Ovary (tissue), 10 donors: ENCODE measurements at places on chromosomes 11 and 22.

GRCh38 chr11:58582437-58582836 is 3.6 kb downstream of the ZFP91 start:
- no peaks in the 10 kb centered on the region for H3K36me3 ChIP-seq
- no peak overlapping the region for H3K4me3 ChIP-seq
- no peaks in the 10 kb centered on the region for H3K27me3 ChIP-seq
- peaks cover 5% of the 10 kb centered on the region for H3K4me1 ChIP-seq
- H3K27ac ChIP-seq: no peak overlapping the region
- DNase-seq: no peak

DNA sequence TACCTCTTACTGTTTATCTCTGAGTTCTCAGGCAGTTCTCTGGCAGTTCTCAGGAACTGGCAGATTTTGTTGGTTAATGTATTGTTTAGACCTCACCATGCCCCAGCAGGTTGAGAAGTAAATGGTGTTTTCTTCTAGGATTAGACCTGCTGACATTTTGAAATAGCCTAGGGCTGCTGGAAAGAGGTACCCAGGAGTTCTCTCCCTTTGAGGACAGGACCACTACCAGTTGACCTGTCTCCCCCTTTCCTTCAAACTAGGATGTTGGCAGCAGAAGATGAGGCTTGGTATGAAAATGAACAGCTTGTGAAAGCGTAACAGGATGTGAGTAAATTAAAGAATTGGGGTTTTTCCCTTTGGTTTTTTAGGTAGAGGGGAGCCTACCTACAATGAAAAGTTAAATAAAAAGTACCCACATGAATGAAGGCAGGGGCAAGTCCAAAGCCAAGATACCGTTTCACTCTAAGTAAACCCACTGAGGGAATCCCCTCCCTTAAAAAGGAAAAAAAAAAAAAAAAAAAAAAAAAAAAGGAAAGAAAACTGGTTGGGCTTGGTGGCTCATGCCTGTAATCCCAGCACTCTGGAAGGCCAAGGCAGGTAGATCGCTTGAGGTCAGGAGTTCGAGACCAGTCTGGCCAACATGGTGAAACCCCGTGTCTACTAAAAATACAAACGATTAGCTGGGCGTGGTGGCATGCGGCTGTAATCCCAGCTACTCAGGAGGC is 96.2 kb downstream of the PDHX start:
- H3K4me1 ChIP-seq: no peaks in the 10 kb centered on the region
- H3K27ac ChIP-seq: no peak overlapping the region
- H3K36me3 ChIP-seq: no peaks in the 10 kb centered on the region
- H3K4me3 ChIP-seq: no peak overlapping the region

GRCh38 chr11:123469089-123469488 is 39.0 kb downstream of the GRAMD1B start:
- peaks cover 2% of the 10 kb centered on the region for H3K4me1 ChIP-seq
- H3K4me3 ChIP-seq: no peak overlapping the region
- H3K36me3 ChIP-seq: no peaks in the 10 kb centered on the region

- H3K27ac ChIP-seq: no peak overlapping the region
- H3K4me3 ChIP-seq: no peak overlapping the region
- H3K36me3 ChIP-seq: no peaks in the 10 kb centered on the region
- DNase-seq: no peak
- H3K4me1 ChIP-seq: no peaks in the 10 kb centered on the region
- no peaks in the 10 kb centered on the region for H3K27me3 ChIP-seq
Measured at GRCh38 chr11:76008474-76008873, 193.5 kb downstream of the UVRAG start.

DNA sequence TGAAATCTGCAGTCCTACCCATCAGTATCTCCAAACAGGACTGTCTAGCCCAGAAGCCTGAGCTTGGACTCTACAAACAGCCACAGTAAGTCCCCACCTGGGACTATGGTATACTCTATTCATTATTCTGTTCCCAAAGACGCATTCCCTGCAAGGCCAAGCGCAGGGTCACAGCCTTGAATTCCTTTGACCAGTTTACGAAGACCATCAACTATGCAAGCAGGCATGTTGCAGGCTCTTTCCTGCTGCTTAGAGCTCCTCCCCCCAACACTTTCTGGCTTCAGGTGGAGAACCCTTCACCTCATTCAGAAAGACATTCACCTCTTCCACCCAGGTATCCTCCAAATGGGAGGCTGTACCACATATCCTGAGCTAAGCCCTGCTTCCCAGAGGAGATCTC is 62.5 kb downstream of the TIMP3 start:
- H3K4me1 ChIP-seq: no peaks in the 10 kb centered on the region
- no peaks in the 10 kb centered on the region for H3K27me3 ChIP-seq
- no peak for DNase-seq
- no peak overlapping the region for H3K4me3 ChIP-seq
- no peaks in the 10 kb centered on the region for H3K36me3 ChIP-seq

GRCh38 chr11:95308512-95309035 is 77.6 kb upstream of the SESN3 start:
- H3K4me1 ChIP-seq: no peaks in the 10 kb centered on the region
- no peak overlapping the region for H3K27ac ChIP-seq
- H3K4me3 ChIP-seq: no peak overlapping the region
- no peaks in the 10 kb centered on the region for H3K36me3 ChIP-seq

DNA sequence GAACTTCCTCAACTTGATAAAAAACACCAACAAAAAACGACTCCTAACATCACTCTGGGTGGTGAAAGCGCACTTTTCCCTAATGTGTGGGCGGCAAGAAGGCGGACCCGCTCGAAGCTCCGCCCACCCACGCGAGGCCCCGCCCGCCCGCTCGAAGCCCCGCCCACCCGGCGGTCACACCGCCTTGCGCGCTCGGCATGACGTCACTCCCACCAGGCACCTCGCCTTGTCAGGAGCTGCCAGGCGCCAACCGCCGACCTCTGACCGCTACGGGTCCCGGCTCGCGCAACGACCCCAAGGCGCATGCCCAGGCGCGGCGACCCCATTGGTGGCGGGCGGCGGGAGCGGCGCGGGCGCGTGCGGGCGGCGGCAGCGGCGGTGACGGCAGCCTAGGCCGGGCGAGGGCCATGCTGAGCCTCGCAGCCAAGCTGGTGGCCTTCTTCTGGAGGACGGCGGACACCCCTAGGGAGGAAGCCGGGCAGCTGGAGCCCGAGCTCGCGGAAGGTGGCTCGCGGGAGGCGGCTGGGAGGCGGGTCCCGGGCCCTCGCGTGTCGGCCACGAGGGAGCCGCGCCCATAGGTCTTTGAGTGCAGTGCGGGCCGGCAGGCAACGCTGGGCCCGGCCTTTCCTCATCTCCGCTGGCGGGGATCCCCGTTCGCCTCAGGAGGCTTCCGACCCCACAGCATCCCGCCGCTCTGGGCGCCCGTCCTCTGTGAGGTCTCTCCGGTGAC is at the start of gene MOV10L1:
Gene MOV10L1, plus strand, starts transcription at position 325 of the 730 bp plus-strand sequence. Its CDS starts 83 bp downstream, at position 408.
- H3K27me3 ChIP-seq: no peaks in the 10 kb centered on the region
- no peaks in the 10 kb centered on the region for H3K36me3 ChIP-seq
- no peaks in the 10 kb centered on the region for H3K4me1 ChIP-seq
- no peak within 1 kb of the TSS for H3K4me3 ChIP-seq
- no peak within 1 kb of the TSS for H3K27ac ChIP-seq
- peak; percentile 34 for DNase-seq

GRCh38 chr22:45688600-45689080 is 17.0 kb downstream of the ATXN10 start:
- H3K27ac ChIP-seq: no peak overlapping the region
- peaks cover 14% of the 10 kb centered on the region for H3K4me1 ChIP-seq
- H3K4me3 ChIP-seq: no peak overlapping the region
- DNase-seq: no peak

- DNase-seq: no peak
- H3K4me3 ChIP-seq: no peak overlapping the region
- no peaks in the 10 kb centered on the region for H3K27me3 ChIP-seq
- H3K36me3 ChIP-seq: no peaks in the 10 kb centered on the region
Measured at GRCh38 chr22:32199341-32199740, 5.5 kb downstream of the RFPL2 start.

- H3K27me3 ChIP-seq: no peaks in the 10 kb centered on the region
- DNase-seq: no peak
- no peaks in the 10 kb centered on the region for H3K36me3 ChIP-seq
- H3K4me1 ChIP-seq: peaks cover 5% of the 10 kb centered on the region
- no peak overlapping the region for H3K27ac ChIP-seq
- no peak overlapping the region for H3K4me3 ChIP-seq
Measured at GRCh38 chr11:35177370-35177769, 38.4 kb downstream of the CD44 start.

- no peak overlapping the region for H3K27ac ChIP-seq
- H3K36me3 ChIP-seq: no peaks in the 10 kb centered on the region
- no peak for DNase-seq
- H3K27me3 ChIP-seq: no peaks in the 10 kb centered on the region
- no peak overlapping the region for H3K4me3 ChIP-seq
- H3K4me1 ChIP-seq: no peaks in the 10 kb centered on the region
Measured at GRCh38 chr11:218815-219593, 11.5 kb downstream of the RIC8A start.

- peak; percentile 66 for DNase-seq
- peak overlapping the region; percentile 75 for H3K4me3 ChIP-seq
- H3K27me3 ChIP-seq: no peaks in the 10 kb centered on the region
- H3K27ac ChIP-seq: peak overlapping the region; percentile 72
- no peaks in the 10 kb centered on the region for H3K36me3 ChIP-seq
Measured at GRCh38 chr11:2885017-2885677, 428 bp downstream of the CDKN1C start.

DNA sequence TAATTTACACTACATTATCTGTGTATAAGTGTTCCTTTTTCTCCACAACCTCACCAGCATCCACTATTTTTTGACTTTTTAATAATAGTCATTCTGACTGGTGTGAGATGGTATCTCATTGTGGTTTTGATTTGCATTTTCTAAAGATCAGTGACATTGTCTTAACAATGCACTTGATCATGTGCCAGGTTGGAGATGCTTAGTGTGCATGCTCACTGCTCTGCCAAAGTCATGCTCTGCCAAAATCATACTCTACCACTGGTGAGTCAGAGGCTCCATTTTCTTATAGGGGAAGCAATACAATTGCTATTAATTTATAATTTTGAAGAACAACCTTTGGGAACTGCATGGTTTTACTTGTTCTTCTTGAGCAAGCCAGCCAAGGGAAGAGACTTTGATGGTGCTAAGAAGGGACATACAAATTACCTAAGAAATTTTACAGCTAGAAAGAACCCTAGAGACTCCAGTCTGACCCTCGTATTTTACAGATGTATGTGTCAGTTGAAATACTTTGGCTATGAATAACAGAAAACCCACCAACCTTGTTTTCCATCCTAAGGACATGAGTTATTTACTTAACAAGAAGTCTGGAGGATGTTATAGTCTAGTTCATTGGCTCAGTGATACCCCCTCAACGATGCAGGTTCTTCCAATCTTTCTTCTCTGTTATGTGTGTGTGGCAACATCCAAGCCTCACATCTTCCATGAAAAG is 368.9 kb downstream of the DDX10 start:
- H3K4me1 ChIP-seq: no peaks in the 10 kb centered on the region
- no peak overlapping the region for H3K27ac ChIP-seq
- H3K36me3 ChIP-seq: no peaks in the 10 kb centered on the region
- DNase-seq: no peak

DNA sequence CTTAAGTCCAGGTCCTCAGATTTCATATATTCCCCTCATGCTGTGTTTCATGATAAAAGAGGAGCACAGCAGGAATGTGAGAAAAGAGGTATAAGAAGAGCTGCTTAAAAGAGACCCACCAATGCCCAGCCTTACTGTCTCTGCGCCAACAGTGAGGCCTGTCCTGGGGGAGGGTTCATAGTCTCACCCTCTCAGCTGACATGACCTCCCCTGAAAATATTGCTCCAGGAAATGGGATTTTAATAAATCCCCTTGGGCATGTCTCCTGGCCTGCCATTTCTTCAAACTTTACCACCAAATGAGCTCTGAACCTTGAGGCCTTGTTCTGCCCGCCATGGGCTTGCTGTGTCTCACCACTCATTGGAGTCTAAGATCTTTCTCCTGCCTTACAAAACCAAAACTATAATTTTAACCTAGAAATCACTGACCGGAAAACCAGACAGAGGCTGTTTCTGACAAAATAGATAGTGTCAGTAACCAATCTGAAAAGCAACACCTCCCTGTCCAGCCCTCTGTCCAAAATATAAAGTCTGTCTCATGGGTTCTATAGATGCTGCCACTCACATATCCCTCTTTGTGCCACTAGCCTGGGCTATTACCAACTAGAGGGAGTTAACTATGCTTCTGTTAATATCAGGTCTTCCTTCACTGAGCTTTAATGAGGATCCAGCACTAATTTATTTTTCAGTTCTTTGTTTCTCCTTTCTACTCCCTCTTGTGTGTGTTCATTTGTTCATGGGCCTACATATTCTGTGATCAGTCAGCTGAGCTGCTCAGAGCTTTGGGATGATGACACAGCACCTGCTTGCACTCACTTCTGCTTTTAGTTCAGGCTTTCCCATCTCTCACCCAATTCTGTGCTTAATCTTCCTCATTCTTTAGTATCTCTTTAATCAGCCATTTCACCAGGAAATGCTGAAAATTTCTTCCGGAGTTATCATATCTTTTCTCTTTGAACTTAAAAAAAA is at the start of gene OR2AG2:
Gene OR2AG2, minus strand, starts transcription at position 51 of the 968 bp plus-strand sequence. CDS start 3,019 bp downstream, outside the sequence.
- no peaks in the 10 kb centered on the region for H3K4me1 ChIP-seq
- no peaks in the 10 kb centered on the region for H3K36me3 ChIP-seq
- no peak for DNase-seq
- H3K4me3 ChIP-seq: no peak within 1 kb of the TSS
- no peaks in the 10 kb centered on the region for H3K27me3 ChIP-seq

GRCh38 chr11:100810146-100810545 is 123.1 kb downstream of the ARHGAP42 start:
- no peak overlapping the region for H3K4me3 ChIP-seq
- peaks cover 2% of the 10 kb centered on the region for H3K4me1 ChIP-seq
- H3K27me3 ChIP-seq: no peaks in the 10 kb centered on the region

- no peaks in the 10 kb centered on the region for H3K27me3 ChIP-seq
- no peak for DNase-seq
- no peak overlapping the region for H3K27ac ChIP-seq
- H3K4me1 ChIP-seq: no peaks in the 10 kb centered on the region
Measured at GRCh38 chr11:85385547-85385946, 241.6 kb downstream of the DLG2 start.

DNA sequence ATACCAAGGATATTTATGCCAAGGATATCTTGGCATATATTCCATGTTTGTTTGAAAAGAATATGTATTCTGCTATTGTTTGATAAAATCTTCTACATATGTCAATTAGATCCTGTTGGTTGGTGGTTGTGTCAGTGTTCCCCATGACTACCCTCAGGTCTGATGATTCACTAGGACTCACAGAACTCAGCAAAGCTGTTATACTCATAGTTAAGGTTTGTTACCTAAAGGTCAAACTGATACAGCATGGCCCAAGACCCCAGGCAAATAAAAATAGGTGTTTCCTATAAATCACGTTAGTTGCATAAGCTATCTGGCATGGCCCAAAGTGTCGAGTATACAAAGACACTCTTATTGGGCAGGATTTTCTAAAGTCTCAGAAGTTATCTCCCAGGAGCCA is 30.2 kb upstream of the B3GNT6 start:
- no peaks in the 10 kb centered on the region for H3K4me1 ChIP-seq
- DNase-seq: no peak
- no peaks in the 10 kb centered on the region for H3K36me3 ChIP-seq
- H3K4me3 ChIP-seq: no peak overlapping the region

DNA sequence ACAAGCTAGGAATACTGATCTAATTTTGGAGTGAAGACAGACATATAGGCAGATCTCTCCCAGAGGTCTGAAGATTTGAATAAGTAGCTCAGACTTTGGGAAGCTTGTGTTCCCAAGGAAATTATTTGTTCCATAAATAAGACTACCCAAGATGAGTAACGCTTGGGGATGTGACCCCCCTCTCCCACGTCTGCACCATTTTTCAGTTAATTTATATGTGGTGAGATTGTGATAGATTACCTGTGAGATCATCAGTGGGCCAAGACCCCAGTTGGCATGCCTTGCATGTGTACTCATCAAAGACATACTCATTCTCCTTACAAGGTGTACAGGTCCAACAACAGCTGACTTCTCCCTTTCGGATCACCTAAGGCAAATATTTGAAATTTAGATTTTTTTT is 252.8 kb upstream of the CTSC start:
- H3K27me3 ChIP-seq: no peaks in the 10 kb centered on the region
- H3K27ac ChIP-seq: no peak overlapping the region
- H3K4me1 ChIP-seq: no peaks in the 10 kb centered on the region
- no peaks in the 10 kb centered on the region for H3K36me3 ChIP-seq
- no peak for DNase-seq
- H3K4me3 ChIP-seq: no peak overlapping the region
